ENCODE measurements at places on chromosomes 6 and 20.

- DNase-seq, result no peak
These were observed 816.9 kb downstream of the DHX35 start for GRCh38 chr20:39778847-39779604.

DNA sequence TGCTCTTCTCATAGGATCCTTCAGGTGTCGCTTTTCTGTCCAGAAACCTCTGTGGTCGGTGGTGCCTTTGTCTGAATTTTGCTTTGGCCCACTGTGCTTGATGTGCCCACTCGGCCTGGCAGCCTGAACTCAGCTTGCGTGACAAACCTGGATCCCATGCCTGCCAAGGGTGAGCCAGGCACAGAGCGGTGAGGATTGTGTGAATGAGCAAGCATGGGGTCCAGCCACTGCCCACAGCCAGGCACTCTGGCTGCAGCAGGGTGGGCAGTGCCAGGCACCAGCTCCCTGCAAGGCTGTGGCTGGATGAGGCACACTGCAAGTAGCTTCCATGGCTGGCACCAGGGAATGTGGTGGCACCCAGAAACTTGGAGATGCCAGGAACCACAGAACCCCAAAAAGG is 110.3 kb downstream of the THEMIS start:
- no peak for DNase-seq

GRCh38 chr6:153623496-153623895 is 415.5 kb upstream of the OPRM1 start:
- no peak for DNase-seq

- peak; percentile 31 for DNase-seq
These were observed 70.8 kb downstream of the CHMP4B start for GRCh38 chr20:33881989-33882388.

GRCh38 chr20:59134182-59134581 is 29.4 kb upstream of the ZNF831 start:
- DNase-seq, result no peak

DNA sequence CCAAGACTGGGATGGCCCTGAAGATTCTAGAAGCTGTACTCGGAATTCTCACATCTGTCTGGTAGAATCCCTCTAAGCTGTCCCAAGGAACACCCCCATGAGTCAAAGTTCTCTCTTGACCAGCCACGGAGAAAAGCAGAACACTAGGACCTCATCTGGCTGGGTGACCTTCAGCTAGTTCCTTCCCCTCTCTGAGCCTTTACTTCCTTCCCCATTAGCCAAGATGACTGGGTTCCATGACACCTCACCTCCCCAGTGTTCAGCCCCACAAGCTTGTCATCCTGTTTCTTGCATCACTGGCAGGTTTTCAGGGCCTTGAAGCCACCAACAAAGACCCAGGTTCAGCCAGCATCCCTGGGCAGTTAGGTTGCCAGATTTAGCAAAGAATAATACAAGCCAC is 47.8 kb downstream of the MAFB start:
- no peak for DNase-seq

DNA sequence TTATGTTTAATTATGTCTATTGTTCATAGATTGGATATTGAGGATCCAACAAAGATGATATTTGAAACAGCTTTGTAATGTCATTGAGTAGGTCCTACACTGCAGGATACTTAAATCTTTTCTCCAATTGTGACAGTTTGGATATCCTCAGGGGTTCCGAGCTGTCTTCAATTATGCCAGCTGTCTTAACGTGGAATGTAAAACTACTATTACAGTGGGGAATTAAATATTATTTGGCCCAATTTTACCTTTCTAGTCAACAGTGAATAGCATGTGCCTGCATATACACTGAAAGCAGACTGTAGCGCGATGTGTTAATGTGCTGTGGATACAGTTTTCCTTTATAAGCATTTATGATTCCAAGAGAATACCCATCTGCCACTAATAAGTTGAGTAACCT is 156.9 kb downstream of the GRIK2 start:
- no peak for DNase-seq

- no peak for DNase-seq
These were observed 95.5 kb downstream of the ASXL1 start for GRCh38 chr20:32453467-32454163.

- no peak for DNase-seq
These were observed 279.1 kb downstream of the FARS2 start for GRCh38 chr6:5540370-5540769.

GRCh38 chr20:56893226-56893917 is 264.3 kb downstream of the TFAP2C start:
- no peak for DNase-seq

GRCh38 chr6:33019372-33019771 is 10.0 kb upstream of the HLA-DOA start:
- DNase-seq, result no peak

DNA sequence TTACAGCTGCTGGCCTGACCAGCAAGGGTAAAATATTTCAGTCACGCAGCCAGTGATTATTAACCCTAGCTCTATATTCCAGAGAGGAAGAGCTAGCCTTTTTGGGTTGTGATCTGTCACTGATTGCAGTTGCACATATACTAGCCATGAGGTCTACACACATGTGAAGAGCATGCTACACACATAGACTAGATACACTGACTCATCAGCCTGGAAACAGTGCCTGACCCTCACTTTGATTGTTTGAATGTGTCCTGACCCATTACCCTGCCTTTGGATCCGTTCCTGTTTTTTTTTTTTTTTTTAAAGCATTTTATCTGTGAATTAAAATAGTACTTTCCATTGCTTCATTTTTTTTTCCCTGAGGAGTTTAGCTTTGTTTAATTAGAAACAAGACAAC is 50.8 kb downstream of the ESR1 start:
- no peak for DNase-seq

GRCh38 chr6:44297063-44298038 is 15.8 kb downstream of the AARS2 start:
- no peak for DNase-seq

- DNase-seq, result no peak
These were observed 973 bp downstream of the TRIM38 start for GRCh38 chr6:25963426-25964123.

DNA sequence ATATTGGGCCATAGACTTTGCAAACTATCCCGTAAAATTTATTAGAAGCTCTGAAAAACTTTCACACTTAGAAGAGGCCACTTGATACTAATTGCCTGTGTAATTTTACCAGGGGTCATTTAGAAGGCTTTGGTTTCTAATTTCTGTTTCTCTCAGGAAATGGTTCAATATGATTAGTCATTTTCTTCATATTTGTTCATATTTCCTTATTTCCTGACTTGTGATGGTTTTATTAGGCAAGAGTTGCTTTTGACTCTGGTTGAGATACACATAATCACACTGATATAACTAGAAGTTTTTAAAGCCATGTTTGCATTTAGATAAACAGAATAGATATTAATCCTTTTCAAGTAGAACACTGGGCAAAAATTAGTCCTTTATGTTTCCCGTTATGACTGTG is 11.8 kb upstream of the HBS1L start:
- DNase-seq, result no peak
